ENCODE measurements at places on chromosomes 5 and 9.

DNA sequence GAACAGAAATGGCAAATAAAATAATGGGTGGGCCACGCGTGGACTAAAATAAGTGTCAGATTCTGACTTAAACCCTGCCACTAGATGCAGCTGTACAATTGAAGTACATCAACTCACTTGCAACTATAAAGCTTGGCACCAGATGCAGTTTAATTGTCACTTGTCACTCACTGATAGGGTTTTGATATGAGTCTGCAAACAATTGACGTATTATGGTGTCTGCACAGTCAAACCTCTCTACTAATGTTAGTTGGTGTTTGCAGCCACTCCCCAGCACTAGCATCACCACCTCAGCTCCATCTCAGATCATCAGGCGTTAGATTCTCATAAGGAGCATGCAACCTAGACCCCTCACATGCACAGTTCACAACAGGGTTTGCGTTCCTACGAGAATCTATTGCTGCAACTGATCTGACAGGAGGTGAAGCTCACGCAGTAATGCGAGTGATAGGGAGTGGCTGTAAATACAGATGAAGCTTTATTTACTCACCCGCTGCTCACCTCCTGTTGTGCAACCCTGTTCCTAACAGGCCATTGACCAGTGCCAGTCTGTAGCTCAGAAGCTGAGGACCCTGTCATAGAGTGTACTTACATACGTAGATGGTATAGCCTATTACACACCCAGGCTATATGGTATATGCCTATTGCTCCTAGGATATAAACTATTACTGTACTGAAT, 72.1 kb upstream of the SEMA6A start:
- no peak for DNase-seq

GRCh38 chr5:173232499-173233346, 2.3 kb downstream of the NKX2-5 start:
- no peak for DNase-seq

DNA sequence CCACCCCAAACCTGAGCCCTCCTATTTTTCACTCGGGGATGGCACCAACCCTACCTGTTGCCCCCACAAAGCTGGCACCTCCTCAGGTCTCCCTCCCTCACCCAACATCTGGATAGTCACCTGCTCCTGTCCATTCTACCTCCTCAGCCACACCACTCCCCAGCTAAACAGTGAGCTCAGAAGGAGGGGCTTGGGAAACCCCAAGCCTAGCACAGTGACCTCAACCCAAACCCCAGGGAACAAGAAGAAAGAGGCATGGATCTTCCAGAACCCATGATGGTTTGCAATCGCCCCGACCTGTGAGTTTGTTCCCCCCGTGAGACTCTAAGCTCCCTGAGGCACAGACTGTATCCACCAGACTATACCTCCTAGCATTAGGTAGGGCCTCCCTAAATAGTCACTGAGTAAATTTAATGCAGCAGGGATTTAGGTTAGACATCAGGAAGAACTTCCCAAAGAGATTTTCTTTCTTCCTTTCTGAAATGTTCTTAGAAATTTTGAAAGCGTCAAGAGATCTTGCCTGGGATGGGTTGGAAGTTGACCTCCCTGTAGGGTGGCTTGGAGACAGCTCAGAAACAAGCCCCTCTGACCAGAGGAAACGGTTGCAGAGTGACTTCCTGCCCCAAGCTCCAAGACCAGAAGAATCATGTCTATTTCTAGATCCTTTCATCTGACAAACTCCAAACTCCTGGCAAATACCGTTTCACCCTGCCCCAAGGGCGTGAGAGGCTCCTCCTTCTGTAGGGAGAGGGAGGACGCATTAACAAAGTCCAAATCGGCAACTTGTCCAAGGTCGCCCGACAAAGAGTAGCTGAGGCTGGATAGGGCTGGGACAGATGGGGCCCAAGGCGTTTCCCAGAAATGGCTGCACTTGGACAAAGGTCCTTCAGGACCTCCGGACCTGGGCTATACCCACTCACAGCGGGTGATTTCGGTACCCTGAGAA, 4.1 kb downstream of the FIBCD1 start:
- no peak for DNase-seq

GRCh38 chr9:134494273-134494815, 147.3 kb upstream of the COL5A1 start:
- no peak for DNase-seq

GRCh38 chr9:26166537-26166936, 488.3 kb upstream of the TUSC1 start:
- DNase-seq: no peak

- no peak for DNase-seq
Measured at GRCh38 chr9:21001581-21001980, 29.9 kb downstream of the HACD4 start.

- DNase-seq: no peak
Measured at GRCh38 chr5:142807372-142807911, 37.3 kb downstream of the ARHGAP26 start.
